Upper lobe of left lung (tissue), 6 donors: ENCODE measurements at places on chromosomes 16 and 17.

- no peak for DNase-seq
- H3K36me3 ChIP-seq = peaks cover 11% of the 10 kb centered on the region
- no peak overlapping the region for H3K27ac ChIP-seq
- H3K27me3 ChIP-seq = no peaks in the 10 kb centered on the region
- H3K4me1 ChIP-seq = peaks cover 22% of the 10 kb centered on the region
Observed at GRCh38 chr16:83806731-83807130, 1.0 kb upstream of the HSBP1 start.

DNA sequence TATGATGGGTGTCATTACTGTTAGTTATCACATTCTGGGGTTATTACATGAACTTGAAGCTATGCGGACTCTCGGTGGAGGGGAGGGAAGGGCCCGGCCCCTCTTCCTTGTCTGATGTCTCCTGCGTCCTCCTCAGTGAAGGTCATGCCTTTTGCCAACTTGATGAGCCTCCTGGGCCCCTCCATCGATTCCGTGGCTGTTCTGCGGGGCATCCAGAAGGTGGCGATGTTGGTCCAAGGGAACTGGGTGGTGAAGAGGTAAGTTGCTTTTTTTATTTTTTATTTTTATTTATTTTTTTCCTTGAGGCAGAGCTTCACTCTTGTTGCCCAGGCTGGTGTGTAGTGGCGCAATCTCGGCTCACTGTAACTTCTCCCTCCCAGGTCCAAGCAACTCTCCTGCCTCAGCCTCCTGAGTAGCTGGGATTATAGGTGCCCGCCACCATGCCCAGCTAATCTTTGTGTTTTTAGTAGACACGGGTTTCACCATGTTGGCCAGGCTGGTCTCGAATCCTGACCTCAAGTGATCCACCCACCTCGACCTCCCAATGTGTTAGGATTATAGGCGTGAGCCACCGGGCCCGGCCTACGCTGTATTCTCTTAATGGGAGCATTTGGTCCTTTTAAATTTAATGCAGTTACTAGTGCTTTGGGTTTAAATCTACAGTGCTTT is 21.6 kb downstream of the POLR3E start:
- peaks cover 94% of the 10 kb centered on the region for H3K36me3 ChIP-seq
- no peak overlapping the region for H3K27ac ChIP-seq
- no peaks in the 10 kb centered on the region for H3K4me1 ChIP-seq
- no peak for DNase-seq
- no peak overlapping the region for H3K4me3 ChIP-seq
- no peaks in the 10 kb centered on the region for H3K27me3 ChIP-seq

- H3K4me3 ChIP-seq = no peak overlapping the region
- no peaks in the 10 kb centered on the region for H3K4me1 ChIP-seq
- H3K27ac ChIP-seq = no peak overlapping the region
- no peaks in the 10 kb centered on the region for H3K27me3 ChIP-seq
- no peak for DNase-seq
Observed at GRCh38 chr16:12590963-12591362, 212.7 kb downstream of the CPPED1 start.

DNA sequence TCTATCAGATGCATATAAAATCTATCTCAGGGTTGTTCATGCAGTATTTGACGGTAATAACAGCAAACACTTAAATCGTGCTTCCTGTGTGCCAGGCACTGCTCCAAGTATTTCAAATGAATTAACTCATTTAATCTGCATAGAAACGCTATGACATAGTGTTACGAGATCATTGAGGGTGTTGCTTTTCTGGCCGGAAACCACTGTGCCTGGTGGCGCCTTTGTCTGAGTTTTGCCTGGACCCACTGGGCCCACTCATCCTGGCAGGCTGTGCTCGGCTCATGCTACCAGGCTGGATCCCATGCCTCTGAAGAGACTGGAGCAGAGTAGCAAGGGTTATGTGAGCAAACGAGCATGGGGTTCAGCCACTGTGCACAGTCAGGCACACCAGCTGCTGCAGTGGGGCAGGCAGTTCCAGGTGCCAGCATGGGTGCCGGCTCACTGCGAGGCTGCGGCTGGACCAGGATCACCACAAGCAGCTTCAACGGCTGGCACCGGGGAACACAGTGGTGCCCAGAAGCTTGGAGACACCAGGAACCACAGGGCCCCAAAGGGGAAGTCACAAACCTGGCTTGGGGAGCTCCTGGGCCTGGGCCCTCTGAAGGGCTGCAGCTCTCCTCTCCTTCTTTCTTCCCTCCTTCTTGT is 45.9 kb upstream of the CLEC19A start:
- no peaks in the 10 kb centered on the region for H3K27me3 ChIP-seq
- no peak overlapping the region for H3K27ac ChIP-seq
- H3K4me1 ChIP-seq = no peaks in the 10 kb centered on the region
- H3K4me3 ChIP-seq = no peak overlapping the region
- H3K36me3 ChIP-seq = peaks cover 6% of the 10 kb centered on the region

GRCh38 chr17:44044071-44044470 is 22.4 kb downstream of the LSM12 start:
- H3K4me1 ChIP-seq = peaks cover 39% of the 10 kb centered on the region
- no peak for DNase-seq

GRCh38 chr17:75069783-75070182 is 18.0 kb upstream of the SLC16A5 start:
- no peak for DNase-seq
- peaks cover 2% of the 10 kb centered on the region for H3K36me3 ChIP-seq
- H3K27ac ChIP-seq = no peak overlapping the region
- no peaks in the 10 kb centered on the region for H3K27me3 ChIP-seq
- no peaks in the 10 kb centered on the region for H3K4me1 ChIP-seq

DNA sequence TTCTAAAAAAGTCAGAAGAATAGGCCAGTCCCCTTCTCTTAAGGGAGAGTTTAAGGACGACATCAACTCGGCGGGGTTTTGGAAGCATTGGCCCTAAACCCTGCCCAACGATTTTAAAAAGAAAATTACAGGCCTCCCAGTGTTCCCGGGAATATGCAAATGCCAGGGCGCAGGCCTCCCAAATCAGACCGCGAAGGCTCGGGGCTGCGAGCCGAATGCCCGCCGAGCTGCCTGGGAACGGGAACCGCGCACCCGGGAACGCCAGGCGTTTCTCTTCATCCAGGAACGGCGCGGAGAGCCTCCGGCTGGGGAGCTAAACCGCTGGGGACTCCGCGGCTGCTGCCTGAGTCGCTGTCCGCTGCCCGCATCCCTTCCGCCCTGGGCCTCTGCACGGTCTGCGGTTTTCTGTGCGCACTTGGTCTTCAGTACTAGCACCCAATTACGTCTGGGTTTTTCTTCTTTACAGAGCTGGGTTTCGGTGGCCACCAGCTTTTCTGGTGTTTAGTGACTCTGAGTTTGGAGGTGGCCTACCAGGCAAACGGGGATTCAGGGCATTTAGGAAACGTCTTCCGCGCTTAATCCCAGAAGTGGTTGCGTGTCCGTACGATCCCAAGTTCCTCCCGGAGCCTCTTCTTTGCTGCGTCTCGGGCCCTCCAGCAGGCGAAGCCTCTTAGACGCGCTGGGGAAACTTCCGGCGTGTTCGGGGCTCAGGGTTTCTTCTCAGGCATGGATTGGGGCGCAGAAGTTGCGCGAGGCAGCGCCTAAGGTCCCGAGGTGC is 5.7 kb downstream of the IRX5 start:
- peak overlapping the region; percentile 89 for H3K27ac ChIP-seq
- H3K4me1 ChIP-seq = peaks cover 27% of the 10 kb centered on the region
- H3K4me3 ChIP-seq = peak overlapping the region; percentile 74
- no peak for DNase-seq
- no peaks in the 10 kb centered on the region for H3K36me3 ChIP-seq
- peaks cover 73% of the 10 kb centered on the region for H3K27me3 ChIP-seq

DNA sequence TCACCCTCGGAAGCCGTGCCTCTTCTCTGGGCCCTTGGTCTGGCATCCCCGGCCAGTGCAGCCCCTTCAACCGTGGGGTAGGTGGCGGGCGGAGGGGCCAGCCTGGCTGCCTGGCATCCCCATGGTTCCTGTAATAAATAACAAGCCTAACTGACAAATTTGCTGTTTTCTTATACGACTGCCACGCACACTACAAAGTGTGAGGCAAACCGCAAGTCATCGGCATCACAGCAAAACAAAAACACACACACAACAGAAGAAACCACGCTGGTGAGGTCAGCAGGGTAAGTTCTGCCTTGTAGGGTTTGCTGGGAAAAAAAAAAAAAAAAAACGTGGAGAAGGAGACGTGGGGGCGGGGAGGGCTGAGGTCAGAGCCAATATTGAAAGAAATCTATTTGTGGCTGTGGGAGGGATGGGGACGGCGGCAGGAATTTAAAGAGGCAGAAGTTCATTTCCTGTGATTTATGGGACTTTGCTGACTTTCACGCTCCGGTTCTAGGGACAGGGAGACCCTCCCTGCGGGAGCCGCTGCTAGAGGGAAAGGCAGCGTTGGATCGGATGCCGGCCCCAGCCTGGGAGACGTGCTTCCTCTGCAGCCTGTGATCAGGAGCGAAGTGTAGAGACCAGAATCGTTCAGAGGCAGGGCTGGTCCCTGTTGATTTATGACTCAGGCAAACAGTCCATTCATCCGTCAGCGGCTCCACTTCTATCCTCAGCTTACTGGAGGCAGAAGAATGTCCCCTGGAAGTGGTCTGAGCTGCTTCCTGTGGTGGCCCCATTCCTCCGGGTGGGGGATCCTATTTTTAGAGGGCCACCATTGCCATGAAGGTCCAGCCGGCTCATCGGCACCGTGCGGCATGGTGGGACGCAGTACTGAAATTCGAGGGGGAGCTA is 162.8 kb downstream of the FOXL1 start:
- H3K4me3 ChIP-seq = peak overlapping the region; percentile 9
- no peaks in the 10 kb centered on the region for H3K36me3 ChIP-seq
- peak overlapping the region; percentile 39 for H3K27ac ChIP-seq
- H3K4me1 ChIP-seq = peaks cover 12% of the 10 kb centered on the region

DNA sequence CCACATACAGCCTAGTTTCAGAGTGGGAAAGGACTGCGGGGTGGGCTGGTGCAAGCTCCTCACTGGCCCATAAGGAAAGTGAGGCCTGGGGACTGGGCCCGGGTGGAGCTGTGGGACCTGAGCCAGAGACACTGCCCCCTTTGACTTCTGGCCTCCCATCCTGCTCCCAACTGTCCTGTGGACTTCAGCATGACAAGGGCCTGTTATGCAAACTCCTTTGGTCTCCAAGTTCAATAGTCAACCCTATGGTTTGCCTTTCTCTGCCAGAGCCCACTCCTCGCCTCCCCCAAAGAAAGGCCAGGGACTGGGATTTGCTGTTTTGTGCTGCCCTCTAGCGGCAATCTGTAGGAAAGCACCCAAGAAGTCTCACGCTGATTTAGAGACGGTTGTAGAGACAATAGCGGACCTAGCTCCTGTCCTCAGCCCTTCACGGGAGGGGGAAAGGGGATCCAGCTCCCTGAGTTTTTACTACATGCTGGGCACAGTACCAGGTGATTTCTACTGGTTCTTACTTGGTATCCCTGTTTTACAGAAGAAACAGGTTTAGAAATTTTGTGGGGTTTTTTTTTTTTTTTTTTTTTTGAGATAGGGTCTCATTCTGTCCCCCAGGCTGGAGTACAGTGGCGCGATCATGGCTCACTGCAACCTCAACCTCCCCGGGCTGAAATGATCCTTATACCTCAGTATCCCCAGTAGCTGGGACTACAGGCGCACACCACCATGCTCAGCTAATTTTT is 1.2 kb upstream of the TLCD3B start:
- peaks cover 5% of the 10 kb centered on the region for H3K4me1 ChIP-seq
- H3K27ac ChIP-seq = no peak overlapping the region
- peak; percentile 33 for DNase-seq
- H3K27me3 ChIP-seq = peaks cover 28% of the 10 kb centered on the region
- no peaks in the 10 kb centered on the region for H3K36me3 ChIP-seq

- H3K27me3 ChIP-seq = no peaks in the 10 kb centered on the region
- H3K4me3 ChIP-seq = no peak overlapping the region
- peaks cover 67% of the 10 kb centered on the region for H3K4me1 ChIP-seq
Observed at GRCh38 chr17:29640981-29641642, 18.4 kb upstream of the CORO6 start.

GRCh38 chr16:30969246-30969842 is 11.8 kb downstream of the SETD1A start:
- H3K27ac ChIP-seq = no peak overlapping the region
- H3K36me3 ChIP-seq = peaks cover 99% of the 10 kb centered on the region
- no peaks in the 10 kb centered on the region for H3K4me1 ChIP-seq
- no peak overlapping the region for H3K4me3 ChIP-seq
- DNase-seq = peak; percentile 73

GRCh38 chr16:71623597-71623996 is 2.4 kb upstream of the MARVELD3 start:
- no peak overlapping the region for H3K4me3 ChIP-seq
- H3K27ac ChIP-seq = no peak overlapping the region
- H3K27me3 ChIP-seq = peaks cover 6% of the 10 kb centered on the region
- H3K36me3 ChIP-seq = no peaks in the 10 kb centered on the region

DNA sequence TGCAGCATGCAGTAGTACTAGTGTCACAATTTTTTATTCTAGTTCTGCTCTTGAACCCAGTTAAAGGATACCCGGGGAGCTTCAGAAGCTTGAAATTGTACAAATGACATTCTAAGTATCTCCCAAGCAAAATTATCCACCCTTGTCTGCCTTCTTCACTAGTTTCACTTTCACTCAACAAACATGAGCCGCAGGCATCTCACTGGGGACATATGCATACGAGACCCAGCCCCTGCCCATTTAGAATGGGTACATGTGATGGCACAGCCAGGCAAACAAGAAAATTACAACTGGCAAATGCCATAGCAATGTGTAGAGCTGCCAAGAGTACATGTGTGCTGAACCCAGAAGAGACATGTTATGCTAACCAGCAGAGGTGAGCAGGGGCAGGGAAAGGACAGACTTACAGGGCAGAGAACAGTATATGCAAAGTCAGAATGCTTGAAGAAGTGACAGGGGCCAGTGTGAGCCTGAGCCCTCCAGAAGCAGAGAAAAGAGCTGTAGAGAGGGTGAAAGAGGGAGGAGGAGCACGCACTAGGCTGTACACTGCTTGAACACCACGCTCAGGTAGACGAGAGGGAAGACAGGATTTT is 8.3 kb downstream of the GINS2 start:
- H3K27me3 ChIP-seq = no peaks in the 10 kb centered on the region
- H3K4me1 ChIP-seq = no peaks in the 10 kb centered on the region
- no peak for DNase-seq
- H3K27ac ChIP-seq = no peak overlapping the region
- H3K4me3 ChIP-seq = no peak overlapping the region

DNA sequence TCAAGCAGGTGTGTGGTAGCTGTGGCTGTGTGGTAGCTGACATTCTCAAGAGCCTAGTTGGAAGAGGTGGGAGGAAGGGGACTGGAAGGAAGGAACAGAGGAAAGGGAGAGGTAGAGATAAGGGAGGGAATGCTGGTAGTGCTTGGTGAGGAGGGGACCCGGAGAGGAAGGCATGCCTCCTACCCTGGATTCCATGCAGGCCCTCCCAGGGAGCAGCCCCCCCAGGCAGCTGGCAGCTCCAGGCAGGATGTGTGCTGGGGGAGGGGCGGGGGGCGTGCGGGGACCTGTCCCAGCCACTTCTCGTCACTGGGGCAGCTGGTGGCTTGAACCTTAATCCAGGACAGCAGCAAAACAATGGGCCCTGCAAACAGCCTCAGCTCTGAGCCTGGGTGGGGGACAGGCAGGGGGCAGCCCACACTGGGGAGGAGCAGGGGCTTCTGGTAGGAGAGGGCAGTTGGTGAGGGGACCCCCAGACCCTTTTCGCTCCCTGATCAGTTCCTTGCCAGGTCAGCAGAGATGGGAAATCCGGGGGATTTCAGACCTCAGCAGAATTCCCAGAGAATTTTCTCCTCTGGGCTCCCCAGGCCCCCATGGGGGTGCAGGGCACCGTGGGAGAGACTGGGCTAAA is 27.1 kb downstream of the ARHGAP23 start:
- H3K27me3 ChIP-seq = no peaks in the 10 kb centered on the region
- H3K27ac ChIP-seq = peak overlapping the region; percentile 43
- peaks cover 12% of the 10 kb centered on the region for H3K36me3 ChIP-seq
- no peak for DNase-seq
- no peak overlapping the region for H3K4me3 ChIP-seq
